Heart left ventricle (tissue), 16 donors: ENCODE measurements at places on chromosomes 2 and 18.

DNA sequence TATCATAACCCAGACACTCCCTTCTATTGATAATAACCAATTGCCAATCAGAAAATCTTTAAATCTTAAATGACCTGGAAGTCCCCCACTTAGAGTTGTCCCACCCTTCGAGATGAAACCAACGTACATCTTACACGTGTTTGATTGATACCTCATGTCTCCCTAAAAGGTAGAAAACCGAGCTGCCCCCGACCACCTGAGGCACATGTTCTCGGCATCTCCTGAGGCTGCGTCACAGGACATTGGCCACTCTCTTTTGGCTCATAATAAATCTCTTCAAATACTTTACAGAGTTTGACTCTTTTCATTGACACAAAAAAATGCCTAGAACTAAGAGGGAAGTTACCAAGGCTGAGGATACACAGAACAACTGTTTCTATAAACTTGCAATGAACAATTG is 190.0 kb downstream of the RTP5 start:
- DNase-seq = no peak

DNA sequence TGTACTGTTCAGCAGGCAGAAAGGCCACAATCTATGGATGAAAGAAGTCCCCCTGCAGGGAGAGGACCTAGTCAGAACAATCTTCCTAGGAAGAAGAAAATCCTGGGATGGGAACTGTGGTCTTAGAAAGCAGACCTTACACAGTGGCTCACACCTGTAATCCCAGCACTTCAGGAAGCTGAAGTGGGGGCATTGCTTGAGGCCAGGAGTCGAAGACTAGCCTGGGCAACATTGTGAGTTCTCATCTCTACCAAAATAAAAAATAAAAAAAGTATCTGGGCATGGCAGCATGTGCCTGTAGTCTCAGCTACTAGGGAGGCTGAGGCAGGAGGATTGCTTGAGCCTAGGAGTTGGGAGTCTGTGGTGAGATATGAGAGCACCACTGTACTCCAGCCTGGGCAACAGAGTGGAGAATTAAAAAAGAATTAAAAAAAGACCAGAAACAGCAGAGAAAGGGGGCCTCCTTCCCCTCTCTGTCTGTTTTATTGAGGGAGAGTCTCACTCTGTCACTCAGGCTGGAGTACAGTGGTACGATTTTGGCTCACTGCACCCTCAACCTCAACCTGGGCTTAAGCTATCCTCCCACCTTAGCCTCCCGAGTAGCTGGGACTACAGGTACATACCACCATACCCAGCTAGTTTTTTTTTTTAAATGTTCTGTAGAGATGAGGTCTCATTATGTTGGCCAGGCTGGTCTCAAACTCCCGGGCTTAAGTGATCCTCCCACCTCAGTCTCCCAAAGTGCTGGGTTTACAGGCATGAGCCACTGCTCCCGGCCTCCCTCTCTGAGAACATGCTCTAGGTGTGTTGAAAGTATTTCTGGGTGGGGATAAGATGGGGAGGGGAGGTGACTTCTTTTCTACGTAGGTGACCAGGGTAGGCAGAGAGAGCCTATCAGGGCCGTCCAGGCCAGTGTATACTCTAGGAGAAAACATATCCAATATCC is 7.4 kb downstream of the RHOB start:
- no peak for DNase-seq

DNA sequence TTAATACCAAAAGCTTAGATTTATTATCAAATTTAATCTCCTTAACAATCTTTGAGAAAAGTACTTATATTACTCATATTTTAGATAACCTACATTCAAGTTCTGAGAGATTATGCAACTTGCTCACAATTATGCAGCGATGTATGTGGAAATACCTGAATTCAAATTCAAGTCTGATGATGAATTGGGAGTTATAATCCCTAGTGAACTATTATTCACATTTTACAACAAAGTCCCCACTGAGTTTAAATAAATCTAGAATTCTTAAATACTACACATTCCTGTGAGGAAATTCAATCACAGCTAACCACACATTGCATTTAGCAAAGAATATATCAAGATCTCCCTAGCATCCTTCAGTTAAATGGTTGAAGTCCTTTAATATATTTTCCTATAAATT is 278.4 kb downstream of the NOL4 start:
- no peak for DNase-seq

- DNase-seq = no peak
Measured at GRCh38 chr18:27478459-27478858, 293.4 kb upstream of the CHST9 start.

DNA sequence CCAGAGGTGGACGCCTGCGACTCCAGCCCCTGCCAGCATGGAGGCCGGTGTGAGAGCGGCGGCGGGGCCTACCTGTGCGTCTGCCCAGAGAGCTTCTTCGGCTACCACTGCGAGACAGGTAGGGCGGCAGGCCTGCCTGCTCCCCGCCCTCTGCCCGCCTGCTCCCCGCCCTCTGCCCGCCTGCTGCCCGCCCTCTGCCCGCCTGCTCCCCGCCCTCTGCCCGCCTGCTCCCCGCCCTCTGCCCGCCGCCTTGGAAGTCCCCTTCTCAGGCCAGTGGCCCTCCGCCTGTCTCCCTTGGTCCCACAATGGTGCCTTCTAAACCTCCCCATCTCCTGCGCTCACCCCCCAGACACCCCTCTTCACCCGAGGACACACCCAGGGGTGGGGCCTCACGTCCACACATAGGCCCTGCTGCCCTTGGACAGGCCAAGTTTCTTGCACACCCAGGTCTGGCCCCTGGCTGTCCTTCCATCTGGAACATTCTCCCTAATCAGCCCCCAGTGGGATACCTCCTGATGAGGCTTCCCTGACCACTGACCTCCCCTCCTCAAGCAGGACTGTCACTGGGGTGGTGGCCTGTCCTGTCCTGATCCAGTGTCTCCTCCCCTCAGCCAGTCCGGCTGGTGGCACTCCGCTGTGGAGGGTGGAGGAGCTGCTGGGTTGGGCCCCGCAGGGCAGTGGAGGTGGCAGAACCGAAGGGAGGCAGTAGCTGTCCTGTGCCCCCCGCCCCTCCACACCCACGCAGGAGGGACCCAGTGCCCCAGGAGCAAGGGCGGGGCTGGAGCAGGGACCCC is 37.9 kb downstream of the MTERF4 start:
- DNase-seq = peak; percentile 60

DNA sequence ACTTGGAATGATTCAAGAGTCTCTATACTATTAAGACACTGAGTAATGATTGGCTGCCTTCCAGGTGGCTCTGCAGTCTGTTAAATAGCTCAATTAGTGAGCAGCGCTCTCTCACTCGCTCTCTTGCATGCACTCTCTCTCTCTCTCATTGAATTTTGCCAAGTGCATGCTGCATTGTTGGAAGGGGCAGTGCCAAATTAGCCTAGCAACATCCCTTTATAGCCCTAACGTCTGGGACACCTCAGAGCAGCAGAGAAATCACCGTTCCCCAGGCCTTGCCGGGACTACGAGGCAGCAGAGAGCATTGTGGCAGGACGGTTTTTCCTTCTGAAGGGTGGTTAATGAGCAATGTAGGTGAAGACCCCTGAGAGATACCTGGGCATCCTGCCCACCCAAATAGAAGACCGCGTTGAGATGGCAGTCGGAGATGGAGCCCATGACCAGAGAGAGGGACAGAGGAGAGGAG is 447.6 kb upstream of the POU3F3 start:
- DNase-seq = no peak

GRCh38 chr18:54774981-54775665 is 53.2 kb upstream of the RAB27B start:
- DNase-seq = no peak

DNA sequence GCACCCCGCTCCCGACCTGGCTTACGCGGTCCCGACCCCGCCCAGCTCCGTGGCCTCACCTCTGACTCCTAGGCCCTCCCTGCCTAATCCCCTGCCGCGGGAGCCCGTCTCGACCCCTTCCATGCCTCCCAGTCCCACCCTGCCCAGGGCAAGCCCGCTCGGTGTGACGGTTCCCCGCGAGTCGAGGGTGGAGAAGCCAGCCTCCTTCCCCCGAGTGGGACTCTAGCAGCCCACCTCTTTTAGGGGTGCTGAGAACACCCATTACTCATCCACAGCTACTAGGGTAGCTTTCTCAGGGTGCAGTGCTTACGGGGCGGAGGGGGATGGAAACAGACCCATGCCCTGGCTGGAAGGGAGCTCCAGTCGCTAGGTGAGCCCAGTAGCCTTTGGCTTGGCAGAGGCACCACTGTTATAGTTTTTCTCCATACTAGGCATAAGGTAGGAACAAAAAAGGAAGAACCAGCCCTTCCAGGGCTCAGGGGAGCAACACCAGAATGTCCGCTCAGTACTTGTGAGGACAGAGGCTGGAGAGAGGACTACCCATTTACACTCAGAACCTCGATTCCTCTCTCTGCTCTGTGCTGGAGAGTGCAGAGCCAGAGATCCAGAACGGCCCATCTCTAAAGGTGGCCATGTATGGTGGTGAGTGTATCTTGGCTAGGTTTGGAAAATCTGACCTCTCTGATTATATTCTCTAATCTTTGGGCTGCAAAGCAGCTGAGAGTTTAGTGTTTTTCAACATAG is 606 bp downstream of the AGBL5 start:
- DNase-seq = peak; percentile 76
